Stimulated activated CD8-positive, alpha-beta memory T cell treated with anti-CD3 and anti-CD28 coated beads, Interleukin-4, amount 100 ng/mL, for 4 hours (primary cell): ENCODE measurements at places on chromosomes 13 and 19.

GRCh38 chr19:7196763-7197118 is 97.5 kb downstream of the INSR start:
- DNase-seq, result no peak

DNA sequence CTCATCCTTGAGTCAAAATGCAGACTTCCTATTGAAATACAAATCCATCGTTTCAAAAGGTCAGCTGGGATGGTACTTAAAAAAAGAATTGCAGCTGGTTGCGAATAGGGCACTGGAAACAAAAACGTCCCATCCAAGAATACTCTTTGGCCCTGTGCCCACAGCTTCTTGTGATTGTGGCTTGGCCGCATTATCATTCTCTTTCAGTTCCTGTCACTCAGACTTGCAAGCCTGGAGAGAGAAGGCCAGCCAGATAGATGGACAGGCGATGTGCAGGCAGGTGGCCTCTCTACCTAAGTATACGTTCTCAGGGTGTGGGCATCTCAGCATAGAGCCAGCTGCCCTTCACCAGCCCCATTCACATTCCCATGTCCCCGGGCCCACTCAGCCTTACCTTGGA is 208.5 kb upstream of the ZNF536 start:
- DNase-seq, result no peak

DNA sequence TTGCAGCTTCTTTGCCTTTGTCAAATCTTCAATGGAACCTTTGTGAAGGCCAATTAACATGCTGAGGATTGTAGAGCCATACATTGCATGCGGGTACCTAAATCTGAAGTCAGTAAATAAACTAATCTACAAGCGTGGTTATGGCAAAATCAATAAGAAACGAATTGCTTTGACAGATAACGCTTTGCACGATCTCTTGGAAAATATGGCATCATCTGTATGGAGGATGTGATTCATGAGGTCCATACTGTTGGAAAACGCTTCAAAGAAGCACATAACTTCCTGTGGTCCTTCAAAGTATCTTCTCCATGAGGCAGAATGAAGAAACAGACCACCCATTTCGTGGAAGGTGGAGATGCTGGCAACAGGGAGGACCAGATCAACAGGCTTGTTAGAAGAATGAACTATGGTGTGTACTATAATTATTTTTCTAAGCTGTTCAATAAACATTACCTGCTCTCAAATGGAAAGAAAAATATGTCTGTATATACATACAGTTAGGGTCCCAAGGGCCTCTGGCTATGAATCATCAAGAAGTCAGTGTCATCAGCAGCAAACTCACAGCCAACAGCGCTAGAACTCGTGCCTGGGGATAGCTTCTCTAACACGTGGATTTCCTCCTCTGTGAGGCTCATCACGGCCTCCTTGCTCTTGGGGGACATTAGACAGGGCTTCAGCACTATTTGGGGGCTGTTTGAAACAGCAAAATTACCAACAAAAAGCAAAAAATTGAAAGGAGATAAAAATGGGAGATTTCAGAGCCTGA is 2.9 kb upstream of the CD70 start:
- no peak for DNase-seq

GRCh38 chr13:51148952-51149573 is 38.0 kb upstream of the C13orf42 start:
- DNase-seq, result no peak

DNA sequence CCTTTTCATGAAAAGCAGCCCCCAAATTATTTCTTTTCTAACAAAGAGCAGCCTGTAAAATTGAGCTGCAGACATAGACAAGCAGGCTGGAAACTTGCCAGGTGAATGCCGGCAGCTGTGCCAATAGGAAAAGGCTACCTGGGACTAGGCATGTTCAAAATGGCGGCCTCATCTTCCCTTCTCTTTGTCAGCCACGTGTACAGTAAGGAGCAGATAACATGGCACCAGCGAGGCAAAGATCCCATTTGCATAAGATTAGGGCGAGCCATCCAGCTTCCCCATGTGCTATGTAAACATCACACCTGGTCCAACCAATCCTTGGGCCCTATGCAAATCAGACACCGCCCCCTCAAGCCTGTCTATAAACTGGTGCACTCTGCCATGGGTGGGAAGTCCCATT is 31.2 kb upstream of the CACNA1A start:
- no peak for DNase-seq

GRCh38 chr13:24271601-24272451 is 37.6 kb upstream of the C1QTNF9 start:
- DNase-seq, result no peak

- DNase-seq, result no peak
These were observed 9.0 kb downstream of the ATP13A1 start for GRCh38 chr19:19654441-19654840.

DNA sequence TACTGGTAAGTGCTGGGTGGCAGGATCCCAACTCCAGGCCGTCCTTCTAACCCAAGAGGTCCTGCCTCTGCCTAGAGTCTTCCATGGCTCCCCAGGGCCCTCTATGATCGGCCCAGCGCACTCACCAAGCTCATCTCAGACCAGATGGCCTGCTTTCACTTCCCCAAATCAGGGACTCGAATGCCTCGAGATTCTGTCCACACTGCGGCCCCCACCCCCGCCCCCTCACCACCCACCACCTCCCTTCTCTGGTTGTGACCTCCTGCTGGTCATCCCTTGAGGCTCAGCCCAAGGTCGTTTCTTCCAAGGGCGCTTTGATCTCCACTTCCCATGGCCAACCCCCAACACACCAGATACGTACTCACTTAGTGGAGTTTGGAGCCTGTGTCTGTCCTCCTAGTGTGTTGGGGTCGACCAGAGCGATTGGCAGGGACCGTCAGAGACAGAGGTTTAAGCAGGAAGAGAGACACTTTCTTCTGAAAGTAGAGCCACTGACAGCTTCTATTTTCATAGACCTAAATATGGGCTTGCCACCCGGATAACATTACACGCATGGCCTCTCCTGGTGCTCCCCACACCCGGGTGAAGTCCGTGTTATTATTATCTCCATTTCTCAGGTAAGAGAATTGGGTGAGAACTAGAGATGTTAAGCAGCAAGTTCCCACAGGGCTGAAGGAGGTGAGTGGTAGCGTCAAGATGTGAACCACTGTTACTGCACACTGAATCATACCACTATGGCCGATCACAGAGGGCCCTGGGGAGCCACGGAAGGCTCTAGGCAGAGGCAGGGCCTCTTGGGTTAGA is at the start of gene FCER2:
TSS of gene FCER2 (minus strand) at position 478 of the 804 bp plus-strand sequence. CDS start 2,371 bp downstream, outside the sequence.
- no peak for DNase-seq

DNA sequence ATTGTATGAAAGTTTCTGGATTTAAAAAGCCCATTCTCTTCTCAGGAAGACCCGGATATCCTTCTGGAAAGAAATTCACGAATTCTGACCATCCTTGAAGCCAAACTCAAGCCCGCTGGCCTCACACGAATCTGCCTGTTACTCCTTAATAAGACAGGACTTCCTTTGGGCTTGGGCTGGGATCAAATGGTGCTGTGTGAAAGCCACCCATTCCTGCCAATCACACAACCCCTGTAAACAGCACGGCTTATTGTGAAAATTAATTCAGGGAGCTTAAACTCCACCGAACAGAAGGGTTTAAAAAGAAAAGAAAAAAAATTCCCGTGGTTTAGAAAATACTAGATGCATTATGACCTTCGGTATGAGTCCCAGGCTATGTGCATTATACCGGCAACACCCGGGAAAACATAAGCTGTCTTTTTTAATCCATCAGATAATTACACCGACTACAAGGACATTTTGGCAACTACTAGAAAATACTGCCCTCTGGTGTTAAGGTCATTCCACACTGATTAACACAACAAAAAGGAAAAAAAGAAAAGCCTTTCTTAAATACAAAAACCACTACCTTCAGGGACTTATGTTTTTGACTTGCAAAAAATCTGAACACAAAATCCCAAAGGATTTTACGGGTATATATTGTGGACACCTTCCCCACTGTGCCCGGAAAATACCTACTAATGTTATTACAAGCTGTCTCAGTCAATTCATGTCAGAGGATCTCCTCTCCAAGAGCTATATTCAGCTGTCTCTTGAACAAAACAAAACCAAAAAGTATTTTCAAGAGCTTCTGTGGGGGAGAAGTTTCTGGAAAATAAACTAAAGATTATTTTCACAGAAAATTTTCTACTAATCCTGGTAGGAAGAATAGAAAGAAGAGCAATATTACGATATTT is 76.0 kb upstream of the LSM14A start:
- no peak for DNase-seq

DNA sequence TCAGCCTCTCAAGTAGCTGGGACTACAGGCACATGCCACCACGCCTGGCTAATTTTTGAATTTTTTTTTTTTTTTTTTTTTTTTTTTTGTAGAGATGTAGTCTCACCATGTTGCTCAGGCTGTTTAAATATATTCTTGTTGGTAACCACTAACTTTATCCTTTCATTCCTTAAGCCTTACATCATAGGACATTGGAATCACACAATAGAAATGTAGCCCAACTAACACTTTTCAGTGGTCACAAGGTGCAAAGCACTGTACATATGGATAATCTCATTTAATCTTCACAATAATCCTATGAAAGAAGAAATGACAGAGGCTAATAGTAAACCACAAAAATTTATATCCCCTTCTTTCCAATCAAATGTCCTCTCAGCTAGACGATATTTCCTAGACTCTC is 417.8 kb upstream of the DACH1 start:
- DNase-seq, result no peak

- no peak for DNase-seq
These were observed 12.2 kb upstream of the SLC7A9 start for GRCh38 chr19:32881766-32882165.

- no peak for DNase-seq
These were observed 38.0 kb upstream of the MRI1 start for GRCh38 chr19:13726323-13726722.

DNA sequence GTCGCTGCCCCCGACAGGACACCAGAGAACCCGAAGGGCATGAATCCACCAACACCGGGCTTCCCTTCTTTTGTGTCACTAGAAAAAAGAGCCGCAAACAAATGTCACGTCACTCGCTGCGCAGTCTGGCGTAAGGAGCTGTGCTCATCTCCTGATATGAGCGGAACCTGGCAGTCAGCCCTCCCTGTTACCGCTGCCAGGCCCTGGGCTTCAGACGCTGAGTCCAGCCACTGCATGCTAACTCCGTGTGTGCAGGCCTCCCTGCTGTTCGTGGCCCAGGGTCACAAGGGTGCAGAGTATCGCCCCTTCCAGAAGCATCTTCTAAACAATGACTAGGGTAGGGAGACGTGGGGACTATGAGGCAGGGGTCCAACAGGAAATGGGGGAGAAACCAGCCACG is 71.3 kb downstream of the SLC7A1 start:
- DNase-seq, result no peak

DNA sequence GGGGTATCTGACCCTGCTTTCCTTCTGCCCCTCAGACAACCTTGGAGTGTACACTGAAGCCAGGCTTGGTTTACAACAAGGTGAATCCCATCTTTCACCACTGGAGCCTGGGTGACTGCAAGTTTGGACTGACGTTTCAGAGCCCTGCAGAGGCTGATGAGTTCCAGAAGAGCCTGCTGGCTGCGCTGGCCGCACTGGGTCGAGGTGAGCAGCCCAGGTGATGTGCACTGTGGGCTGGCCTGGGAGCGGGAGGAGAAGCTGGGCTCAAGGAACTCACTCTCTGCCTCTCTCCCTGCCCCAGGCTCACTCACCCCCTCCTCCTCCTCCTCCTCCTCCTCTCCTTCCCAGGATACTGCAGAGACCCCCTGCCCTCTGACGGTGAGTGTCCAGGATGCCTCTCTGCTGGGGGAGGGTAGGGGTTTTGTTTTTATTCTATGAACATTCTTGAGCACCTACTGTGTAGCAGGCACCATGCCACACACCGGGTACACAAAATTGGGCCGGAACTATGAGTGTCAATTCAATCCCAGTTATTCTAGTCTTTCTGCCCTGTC is 3.5 kb downstream of the SPRED3 start:
- DNase-seq, result no peak

DNA sequence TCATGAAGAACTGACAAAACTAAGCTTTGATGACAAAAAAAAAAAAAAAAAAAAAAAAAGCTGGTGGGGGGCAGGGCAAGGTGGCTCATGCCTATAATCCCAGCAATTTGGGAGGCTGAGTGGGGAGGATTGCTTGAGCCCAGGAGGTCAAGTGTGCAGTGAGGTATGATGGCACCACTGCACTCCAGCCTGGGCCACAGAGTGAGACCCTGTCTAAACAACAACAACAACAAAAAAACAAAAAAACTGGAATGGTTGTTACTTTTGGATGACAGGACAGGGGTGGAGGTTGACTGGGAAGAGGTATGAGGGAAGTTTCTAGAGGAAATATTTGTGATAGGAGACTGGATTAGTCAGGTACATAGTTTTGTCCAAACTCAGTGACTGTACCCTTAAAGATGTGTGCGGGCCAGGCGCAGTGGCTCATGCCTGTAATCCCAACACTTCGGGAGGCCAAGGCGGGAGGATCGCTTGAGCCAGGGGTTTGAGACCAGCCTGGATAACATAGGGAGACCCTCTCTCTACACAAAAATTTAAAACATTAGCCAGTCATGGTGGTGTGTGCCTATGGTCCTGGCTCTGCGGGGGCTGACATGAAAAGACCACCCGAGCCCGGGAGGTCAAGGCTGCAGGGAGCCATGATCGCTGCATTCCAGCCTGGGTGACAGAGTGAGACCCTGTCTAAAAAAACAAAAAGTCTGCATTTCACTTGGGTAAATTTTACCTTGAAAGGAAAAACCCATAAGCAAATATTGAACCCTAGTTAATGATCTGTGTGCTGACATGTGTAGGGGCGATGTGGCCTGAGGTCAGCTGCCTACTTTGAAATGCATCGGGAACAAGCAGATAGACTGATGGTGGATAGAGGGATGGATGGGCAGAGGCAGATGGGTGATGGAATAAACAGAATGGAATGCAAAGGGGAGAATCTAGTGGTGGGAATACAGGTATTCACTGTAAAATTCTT is 37.0 kb downstream of the CERS4 start:
- DNase-seq, result no peak

DNA sequence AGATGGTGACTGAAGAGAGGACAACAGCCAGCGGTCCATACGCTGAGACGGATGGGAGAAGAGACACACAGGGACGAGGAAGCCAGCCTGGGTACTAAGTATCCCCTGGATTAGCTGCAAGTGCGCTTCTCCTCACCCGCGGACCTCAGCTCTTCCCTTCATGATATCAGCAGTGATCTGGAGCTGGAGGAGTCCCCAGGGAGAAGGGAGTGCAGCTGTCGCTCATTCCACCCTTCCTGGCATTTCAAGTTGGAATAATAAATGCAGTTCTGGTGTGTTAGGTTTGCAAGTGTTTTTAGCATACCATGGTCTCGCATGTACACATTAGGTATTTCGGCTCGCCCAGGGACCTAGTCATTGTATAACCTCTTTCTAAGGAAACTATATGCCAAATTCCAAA is 88.5 kb upstream of the C1QTNF9B start:
- DNase-seq, result no peak

GRCh38 chr13:45590066-45590465 is 25.5 kb downstream of the ERICH6B start:
- DNase-seq, result no peak
